Non-pigmented ciliary epithelial cell (primary cell): ENCODE measurements at places on chromosomes 5 and 9.
A peak's percentile ranks its signal among the peaks of the same experiment; 100 is the strongest.

DNA sequence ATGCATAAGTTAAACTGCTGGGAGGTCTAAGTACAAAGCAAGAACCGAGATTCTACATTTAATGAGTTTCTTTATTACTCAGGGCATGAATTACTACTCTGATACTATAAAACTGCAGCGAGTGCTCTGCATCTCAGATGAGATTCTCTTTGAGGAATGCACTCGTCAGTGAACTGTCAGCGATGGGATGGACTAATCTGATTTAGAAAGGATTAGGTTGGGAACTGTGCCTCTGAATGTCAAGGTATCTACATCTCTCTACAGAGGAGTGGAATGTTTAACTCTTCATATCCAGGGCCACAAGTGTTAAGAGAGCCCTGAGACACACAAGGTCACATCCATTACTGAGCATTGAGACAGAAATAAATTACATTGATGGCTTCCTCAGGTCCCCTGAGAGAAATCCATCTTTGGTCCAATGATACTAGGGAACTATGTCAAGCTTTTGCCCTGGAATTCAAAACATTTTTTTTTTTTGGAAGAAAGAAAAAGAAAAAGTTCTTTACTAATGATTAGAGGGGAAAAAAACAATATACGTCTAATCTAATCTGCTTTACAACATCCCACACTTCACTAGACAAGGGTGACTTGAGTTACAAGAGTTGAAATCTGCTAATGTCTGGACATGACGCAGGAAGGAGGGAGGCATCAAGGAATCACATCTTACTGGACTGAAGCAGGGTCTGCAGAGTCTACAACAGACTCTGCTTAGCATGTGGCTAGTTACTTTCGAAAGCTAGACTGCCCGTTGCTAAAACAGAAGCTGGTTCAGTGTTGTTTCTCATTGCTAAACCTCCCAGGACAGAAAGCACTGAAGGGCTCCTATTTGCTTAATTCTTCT lies 270.0 kb upstream of the TLE4 start:
- DNase-seq, result no peak

- no peak for DNase-seq
These were observed 385.5 kb downstream of the ADGRV1 start for GRCh38 chr5:90944116-90944515.

DNA sequence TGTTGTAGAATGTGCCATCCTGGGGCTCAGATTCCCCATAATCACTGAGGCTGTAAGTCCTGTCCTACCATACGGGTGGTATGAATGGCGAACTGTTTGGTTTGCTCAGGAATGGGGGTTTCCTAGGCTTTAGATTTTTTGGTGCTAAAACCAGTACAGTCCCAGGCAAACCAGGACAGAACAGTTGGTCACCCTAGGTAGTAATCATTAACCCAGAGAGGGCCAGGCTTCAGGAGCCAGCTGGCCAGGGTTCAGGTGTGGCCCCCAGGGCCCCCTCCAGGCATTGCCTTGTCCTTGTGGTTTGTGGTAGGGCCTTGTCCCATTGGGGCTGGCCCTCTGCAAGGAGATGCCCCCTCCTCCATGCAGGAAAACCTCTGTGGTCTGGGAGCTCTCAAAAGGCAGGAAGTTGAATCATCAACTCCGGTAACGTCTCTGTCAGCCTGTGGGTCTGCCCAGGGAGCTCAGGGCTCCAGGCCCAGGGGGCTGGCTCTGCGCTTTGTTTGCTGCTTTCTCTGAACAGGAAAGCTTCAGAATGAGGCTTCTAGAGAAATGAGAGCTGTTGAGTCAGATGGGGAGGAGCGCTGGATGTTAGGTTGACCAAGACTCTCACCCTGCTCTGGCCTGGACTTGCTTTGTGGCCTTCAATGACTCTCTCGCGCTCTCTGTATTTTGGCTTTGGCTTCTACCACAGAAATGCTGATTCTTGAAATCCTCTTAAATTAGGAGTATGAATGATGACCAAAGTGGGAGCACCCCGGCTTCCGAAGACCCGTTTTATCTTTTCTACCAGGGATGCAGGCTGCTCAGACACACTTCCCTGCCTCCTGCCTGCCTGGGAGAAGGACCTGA lies 22.2 kb upstream of the JADE2 start:
- peak; percentile 93 for DNase-seq

GRCh38 chr9:36116593-36116992 lies 19.9 kb upstream of the GLIPR2 start:
- DNase-seq, result no peak

- no peak for DNase-seq
These were observed 89.2 kb upstream of the GAS1 start for GRCh38 chr9:87036506-87036905.

DNA sequence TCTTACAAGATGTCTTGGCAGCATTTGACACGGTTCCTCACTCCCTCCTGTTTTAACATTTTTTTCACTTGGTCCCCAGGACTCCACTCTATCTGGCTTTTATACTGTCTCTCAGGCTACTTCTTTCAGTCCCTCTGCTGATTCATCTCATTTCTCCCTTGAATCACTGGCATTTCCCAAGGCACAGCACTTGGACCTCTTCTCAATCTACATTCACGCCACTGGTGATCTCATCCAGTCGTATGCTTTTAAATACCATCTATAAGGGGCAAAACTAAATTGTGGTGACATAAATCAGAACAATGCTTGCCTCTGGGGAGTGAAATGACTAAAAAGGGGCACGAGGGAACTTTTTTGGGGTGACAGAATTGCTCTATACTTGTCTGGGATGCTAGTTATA lies 47.1 kb downstream of the MAPKAP1 start:
- DNase-seq, result peak; percentile 70

DNA sequence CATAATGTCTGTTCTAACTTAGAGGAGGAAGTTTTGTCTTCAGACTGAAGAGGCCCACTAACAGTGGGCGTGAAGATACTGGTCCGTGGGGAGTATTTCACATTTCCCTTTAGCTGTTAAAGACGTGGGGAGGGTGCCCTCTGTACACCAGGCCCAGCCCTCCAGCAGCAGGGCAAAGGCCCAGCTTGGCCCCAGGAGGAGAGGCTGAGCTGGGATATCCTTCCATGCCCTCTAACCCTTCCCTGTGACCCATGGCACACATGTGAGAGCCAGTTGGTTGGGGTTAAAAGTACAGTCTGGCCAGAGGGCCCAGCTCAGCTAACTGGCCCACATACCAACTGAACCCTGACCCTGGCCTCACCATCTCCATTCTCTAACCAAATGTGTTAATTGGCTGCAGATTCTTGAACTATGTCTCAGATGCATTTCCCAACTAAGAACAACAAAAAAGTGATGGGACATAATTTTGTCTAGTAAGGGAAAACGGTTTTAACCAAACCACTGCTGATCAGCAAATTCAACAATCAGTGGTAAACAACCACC lies 74.4 kb downstream of the LHFPL2 start:
- no peak for DNase-seq

GRCh38 chr5:116237917-116238500 lies 153.2 kb downstream of the COMMD10 start:
- DNase-seq, result no peak

DNA sequence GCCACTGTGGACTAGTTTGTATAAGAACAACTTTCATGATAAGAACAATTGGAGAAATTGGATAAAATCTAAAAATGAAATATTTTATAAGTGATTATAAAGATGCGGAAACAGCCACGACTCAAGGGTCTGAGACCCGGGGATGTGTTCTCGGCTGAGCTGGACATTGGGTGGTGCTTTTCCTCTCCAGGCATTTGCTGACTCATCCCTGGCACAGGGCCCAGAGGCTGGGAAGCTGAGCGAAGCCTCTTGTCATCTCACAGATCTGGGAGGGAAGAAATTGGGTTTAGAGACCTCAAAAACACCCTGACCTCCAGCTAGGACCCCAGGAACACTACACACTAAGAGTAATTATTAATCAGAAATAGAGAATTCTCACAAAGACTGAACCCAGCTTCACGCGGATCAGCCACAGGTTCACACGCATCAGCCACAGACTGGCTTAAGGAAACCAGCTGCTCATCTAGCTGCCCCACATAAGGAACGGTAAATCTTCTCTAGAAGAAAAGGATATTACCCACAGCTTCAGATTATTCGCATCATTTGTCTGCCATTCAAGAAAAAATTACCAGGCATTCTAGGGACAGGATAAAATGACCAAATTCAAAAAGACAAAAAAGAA lies 2.8 kb upstream of the OR2V1 start:
- peak; percentile 58 for DNase-seq

- no peak for DNase-seq
These were observed 118.4 kb downstream of the ZNF608 start for GRCh38 chr5:124627815-124628595.

GRCh38 chr5:178291161-178291561 lies 58.6 kb upstream of the PHYKPL start:
- no peak for DNase-seq

GRCh38 chr5:157574456-157575380 lies 857 bp downstream of the ADAM19 start:
- no peak for DNase-seq

DNA sequence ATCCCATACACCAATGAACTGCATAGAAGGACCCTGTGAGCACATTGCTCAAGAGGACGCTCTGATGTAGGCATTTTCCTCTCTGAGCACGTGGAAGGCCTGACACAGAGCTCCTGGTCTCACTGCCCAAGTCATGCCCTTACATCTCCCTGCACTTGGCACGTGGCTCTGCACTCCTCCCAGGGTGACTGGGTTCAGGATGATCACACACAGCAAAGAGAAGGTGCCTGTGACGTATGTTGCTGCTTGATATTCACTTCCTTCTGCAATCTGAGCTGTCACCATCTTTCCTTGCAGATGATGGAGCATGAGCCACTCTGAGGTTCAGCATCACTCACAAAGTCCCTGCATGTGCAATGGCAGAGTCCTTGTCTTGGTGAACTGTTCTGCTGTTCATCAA lies 125.2 kb downstream of the FSTL4 start:
- DNase-seq, result no peak

- no peak for DNase-seq
These were observed 485 bp upstream of the HABP4 start for GRCh38 chr9:96449523-96449844.

DNA sequence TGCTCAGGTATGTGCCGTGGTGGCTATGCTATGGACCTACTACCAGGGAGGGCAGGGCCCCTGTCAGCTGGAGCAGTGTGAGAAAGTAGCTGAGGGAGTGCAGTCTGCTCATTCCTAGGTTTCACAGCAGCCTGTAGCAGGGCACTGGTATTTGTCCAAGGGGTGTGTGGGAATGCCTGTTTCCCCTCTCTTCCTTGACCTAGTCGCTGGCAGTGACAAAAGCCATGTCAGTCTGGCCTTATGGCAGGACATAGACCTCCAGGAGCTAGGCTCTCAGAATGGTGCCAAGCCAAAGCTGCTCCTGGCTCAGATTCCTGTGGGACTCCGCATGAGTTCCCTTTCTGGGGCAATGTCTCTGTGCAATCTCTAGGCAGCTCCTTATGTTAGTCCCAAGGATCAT lies 253.9 kb upstream of the TYRP1 start:
- DNase-seq, result no peak

DNA sequence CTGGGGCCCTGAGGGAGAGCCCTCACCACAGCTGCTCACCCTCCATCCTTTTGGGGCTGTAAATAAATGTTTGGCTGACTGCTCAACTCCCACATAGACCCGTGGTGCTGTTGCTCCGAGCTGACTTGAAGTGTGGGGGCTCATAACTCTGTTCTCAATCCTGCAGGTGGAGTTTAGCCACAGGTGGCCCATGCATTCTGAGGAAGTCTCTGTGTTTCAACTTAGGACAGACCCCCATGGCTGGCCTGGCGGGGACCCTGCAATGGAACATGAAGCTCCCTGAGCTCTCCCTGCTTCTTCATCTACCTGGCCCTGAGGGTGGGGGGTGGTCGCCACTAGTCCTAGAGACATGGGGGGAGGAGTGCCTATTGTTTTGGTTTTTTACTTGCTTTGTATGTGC lies 19.7 kb downstream of the NDUFS6 start:
- DNase-seq, result no peak

GRCh38 chr5:161051920-161052500 lies 200.0 kb upstream of the ATP10B start:
- no peak for DNase-seq

- no peak for DNase-seq
These were observed at the start of gene PPIC for GRCh38 chr5:123036391-123037103. Gene PPIC, minus strand, starts transcription at chr5:123036725. Its CDS starts 100 bp downstream, at chr5:123036625.

DNA sequence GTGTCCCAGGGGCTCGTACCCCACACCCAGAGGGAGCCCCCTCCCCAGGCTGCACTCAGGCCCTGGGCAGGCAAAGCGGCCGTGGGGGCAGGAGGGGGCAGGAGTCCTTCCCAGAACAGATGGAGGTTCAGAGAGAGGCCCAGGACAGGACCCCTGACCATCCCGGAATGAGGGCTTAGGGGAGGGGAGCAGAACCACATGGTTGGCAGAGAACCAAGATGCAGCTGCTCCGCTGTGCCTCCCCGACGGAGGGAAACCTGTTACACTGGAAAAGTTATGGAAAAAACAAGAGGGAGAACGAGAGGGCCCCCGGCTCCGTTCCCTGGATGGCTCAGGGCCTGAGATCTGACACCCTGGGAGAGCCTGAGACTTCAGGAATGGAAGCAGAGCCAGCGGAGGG lies 22.7 kb downstream of the SLC12A7 start:
- DNase-seq, result no peak

DNA sequence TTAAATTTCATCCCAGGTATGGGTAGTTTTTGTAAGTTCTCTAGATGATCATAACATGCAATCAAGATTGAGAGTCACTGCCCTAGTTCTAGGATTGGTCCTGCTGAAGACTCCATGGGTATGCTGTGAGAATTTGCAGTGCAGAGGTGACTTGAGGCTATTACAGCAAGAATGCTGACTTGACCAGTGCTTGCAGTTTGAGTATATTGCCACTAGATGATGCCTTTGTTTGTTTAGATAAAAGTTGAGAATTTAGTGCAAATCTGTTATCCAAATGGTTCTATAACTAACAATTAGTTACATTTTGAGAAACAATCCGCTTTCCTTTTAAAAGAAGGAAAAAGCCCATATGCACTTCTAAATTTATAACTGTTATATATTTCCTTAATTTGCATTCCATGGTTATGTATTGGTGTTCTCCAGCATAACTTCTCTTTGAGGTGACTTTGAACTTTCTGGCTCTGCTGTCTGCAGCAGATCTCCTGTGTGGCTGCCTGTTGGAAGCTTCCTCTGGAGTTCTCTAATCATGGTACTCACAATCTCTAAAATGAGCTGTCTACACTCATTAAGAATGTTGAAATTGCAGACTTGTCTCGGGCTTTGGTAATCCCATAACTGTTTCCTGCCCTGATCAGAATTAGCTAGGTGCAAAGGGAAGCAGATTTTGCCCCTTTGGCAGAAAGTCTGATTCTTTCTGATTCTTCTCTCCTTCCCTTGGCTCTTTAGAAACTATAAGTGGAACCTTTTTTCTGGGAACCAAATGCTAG lies 24.9 kb downstream of the MELK start:
- DNase-seq, result no peak
